ENCODE measurements at places on chromosomes 1 and 21. TPM values are rescaled to one million over a fixed set of nuclear protein-coding genes. Genes with fewer than 3 reads are reported as not detected.

The CLK2 gene
- total RNA-seq, result 28.2 TPM

The PGBD5 gene
- 0.63 TPM for total RNA-seq

The AMY1B gene
- total RNA-seq, result not detected

The PRAMEF8 gene
- total RNA-seq, result not detected

The DCST1 gene
- not detected for total RNA-seq

The TNFRSF4 gene
- not detected for total RNA-seq

The GLIS1 gene
- not detected for total RNA-seq

The BARHL2 gene
- total RNA-seq, result not detected

The GGPS1 gene
- total RNA-seq, result 24.4 TPM

The LPAR3 gene
- 0.35 TPM for total RNA-seq

The CD34 gene
- total RNA-seq, result 0.17 TPM

The CRNN gene
- total RNA-seq, result not detected

The KMO gene
- 0.90 TPM for total RNA-seq

The SNIP1 gene
- 11.1 TPM for total RNA-seq

The PBXIP1 gene
- 14.4 TPM for total RNA-seq

The NCF2 gene
- total RNA-seq, result 2.9 TPM

The LCE3E gene
- not detected for total RNA-seq

The NAV1 gene
- 6.3 TPM for total RNA-seq
